Bronchial epithelial cell (primary cell): ENCODE measurements at places on chromosomes 11 and 22. TPM values are rescaled to one million over a fixed set of nuclear protein-coding genes. Genes with fewer than 3 reads are reported as not detected.

The FGF19 gene
- under 0.01 TPM in 1 of 2 replicates, not detected in the other for total RNA-seq

The SPECC1L gene
- total RNA-seq, result 25.0 and 28.3 TPM in 2 replicates

GRCh38 chr11:68506908-68507307 is 46.4 kb downstream of the PPP6R3 start:
- no peak for DNase-seq

The BAIAP2L2 gene
- 0.26 and 0.38 TPM in 2 replicates for total RNA-seq
